Heart left ventricle (tissue), 16 donors: ENCODE measurements at places on chromosomes 13 and 19. TPM values are rescaled to one million over a fixed set of nuclear protein-coding genes. Genes with fewer than 3 reads are reported as not detected.
A peak's percentile ranks its signal among the peaks of the same experiment; 100 is the strongest.

DNA sequence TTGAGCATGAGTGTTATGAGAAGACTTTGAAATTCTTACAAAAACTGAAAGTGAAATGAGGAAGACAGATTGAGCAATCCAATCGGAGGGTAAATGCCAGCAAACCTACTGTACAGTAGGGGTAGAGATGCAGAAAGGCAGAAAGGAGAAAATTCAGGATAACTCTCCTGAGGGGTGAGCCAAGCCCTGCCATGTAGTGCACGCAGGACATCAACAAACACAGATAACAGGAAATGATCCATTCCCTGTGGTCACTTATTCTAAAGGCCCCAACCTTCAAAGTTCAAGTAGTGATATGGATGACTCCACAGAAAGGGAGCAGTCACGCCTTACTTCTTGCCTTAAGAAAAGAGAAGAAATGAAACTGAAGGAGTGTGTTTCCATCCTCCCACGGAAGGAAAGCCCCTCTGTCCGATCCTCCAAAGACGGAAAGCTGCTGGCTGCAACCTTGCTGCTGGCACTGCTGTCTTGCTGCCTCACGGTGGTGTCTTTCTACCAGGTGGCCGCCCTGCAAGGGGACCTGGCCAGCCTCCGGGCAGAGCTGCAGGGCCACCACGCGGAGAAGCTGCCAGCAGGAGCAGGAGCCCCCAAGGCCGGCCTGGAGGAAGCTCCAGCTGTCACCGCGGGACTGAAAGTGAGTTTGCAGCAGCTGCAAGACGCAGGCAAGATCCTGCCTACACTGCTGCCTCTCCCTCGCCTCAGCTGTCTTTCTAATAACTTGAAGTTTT lies at the start of gene TNFSF13B:
Gene TNFSF13B, plus strand, starts transcription at position 118 of the 728 bp plus-strand sequence. Its CDS starts 178 bp downstream, at position 296.
- DNase-seq = peak; percentile 45

DNA sequence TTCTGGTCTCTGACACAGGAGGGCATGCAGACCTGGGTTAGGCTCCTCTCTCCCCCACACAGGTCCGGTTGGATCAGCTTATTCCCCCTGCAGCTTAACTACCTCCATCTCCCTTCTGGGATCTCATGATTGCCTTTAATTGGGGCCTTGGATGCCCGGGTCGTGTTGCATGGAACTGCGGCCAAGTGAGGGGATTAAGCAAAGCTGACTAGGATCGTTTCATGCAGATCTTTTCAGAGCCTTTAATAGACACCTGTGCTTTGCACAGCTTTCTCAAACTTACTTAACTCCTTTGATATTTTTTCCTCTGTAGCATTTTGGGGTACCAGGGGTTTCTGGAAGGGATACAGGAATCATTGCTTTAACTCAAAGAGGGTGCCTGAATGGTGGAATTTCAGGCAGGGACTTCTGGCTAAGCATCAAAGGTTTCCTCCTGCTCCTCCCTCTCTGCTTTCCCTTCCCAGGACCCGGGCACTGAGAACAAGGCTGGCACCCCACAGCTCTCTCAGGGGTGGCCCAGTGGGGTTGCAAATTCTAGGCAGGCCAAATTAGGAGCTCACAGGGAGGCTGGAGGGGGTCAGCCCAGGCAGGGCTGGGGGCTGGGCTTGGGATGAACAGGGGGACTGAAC lies 477 bp downstream of the NFILZ start:
- DNase-seq = no peak

- DNase-seq = peak; percentile 60
These were observed 86.2 kb upstream of the FRY start for GRCh38 chr13:31945202-31945961.

GRCh38 chr13:21149568-21149967 lies 26.8 kb downstream of the SKA3 start:
- no peak for DNase-seq

DNA sequence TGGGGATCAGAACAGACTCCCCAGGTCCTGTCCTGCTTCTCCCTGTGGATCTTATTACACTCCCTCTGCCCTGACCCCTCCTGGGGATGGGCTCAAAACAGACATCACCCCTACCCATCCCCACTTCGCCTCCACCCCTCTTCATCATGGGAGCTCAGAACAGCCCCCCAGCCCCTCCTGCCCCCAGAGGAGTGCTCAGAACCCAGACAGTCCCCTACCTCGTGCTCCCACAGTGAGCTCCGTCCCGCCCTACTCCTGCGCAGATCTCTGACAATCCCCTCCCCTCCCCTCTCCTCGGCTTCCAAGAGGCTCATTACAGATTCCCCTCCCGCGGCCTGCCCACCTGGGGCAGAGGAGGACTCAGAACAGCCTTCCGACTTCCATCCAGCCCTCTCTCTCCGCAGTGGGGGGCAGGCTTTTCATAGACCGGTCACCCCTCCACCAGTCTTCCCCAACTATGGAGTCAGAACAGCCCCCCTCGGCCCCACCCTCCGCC lies 6.1 kb downstream of the NXNL1 start:
- no peak for DNase-seq

DNA sequence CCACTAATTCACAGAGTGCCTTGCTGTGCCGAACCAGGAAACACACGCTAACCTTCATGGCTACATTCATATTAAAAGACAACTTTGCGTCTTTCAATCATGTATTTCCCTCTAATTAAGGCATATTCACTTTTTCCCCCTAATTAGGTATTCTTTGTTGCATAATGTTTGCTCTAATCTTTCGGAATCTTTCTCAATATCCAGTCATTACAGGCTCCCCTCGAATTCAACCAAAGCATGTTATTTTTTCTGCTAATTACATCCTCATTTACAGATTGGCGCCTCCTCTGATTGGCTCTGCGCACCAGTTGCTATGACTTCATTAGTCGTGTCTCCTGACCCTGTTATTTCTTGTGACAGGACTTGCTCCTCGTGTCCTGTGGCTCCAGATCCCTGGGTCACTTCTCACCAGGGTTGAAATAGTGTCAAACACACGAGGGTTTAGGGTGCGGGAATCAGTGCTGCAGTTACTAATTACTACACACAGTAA lies 226.7 kb upstream of the TSHZ3 start:
- DNase-seq = no peak

- no peak for DNase-seq
These were observed 21.4 kb downstream of the FOXO1 start for GRCh38 chr13:40644838-40645604.

- DNase-seq = no peak
These were observed 582.6 kb downstream of the SLITRK6 start for GRCh38 chr13:85216576-85216975.

DNA sequence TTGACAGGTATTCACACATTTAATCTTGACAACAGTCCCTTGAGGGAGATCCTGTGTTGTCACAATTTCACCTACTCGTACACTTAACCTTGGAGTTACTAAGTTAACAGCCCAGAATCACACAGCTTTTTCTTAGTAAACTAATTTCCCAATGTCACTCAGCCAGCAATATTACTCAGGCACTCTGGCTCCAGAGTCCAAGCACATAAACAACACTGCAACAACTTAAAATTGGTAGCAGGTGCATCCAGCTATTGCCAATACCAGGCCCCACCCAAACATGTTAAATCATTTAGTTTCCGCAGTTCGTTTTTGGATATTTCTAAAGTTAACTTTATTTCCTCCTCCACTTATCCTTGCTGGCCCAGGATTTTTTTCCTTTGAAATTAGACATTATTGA lies 32.7 kb downstream of the LIG4 start:
- DNase-seq = no peak

GRCh38 chr19:3163230-3163886 lies 15.2 kb upstream of the S1PR4 start:
- peak; percentile 86 for DNase-seq

- DNase-seq = peak; percentile 80
These were observed 11.7 kb downstream of the CIC start for GRCh38 chr19:42280815-42281145.

GRCh38 chr19:50821622-50822021 lies 2.0 kb downstream of the KLK1 start:
- DNase-seq = no peak

- DNase-seq = no peak
These were observed 121.0 kb upstream of the ZNF91 start for GRCh38 chr19:23516266-23516665.

DNA sequence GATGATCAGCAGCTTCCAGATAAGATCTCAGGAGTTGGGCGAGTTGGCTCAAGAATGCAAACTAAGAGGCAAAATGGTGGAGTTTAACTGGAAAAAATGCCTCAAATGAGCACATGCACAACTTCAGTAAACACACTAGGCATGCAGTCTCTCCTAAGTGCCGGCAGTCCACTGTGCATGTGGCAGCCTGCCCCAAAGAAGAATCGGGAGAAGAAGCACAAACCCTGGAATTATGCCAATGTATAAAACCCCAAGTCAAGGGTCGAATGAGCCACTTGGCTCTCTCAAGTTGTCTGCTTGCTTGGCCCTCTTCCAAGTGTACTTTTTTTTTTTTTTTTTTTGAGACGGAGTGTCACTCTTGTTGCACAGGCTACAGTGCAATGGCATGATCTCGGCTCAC lies 53.3 kb upstream of the SLITRK1 start:
- DNase-seq = no peak

DNA sequence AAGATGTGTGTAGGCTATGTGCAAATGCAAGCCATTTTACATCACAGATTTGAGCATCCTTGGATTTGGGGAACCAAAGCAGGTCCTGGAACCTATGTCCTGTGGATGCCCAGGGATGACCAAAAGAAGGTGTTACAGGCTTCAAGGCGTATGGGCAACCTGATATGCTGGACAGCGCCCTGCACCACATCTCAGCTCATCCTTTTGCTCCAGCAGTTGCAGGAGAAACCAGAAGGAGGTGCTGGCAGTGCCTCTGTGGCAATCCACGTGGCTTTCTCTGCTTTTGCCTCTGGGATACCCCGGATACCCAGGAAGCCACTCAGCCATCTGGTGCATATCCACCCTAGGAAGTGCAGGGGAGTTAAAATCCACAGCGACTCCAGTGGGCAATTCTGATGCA lies 110.3 kb upstream of the VSTM2B start:
- DNase-seq = no peak

DNA sequence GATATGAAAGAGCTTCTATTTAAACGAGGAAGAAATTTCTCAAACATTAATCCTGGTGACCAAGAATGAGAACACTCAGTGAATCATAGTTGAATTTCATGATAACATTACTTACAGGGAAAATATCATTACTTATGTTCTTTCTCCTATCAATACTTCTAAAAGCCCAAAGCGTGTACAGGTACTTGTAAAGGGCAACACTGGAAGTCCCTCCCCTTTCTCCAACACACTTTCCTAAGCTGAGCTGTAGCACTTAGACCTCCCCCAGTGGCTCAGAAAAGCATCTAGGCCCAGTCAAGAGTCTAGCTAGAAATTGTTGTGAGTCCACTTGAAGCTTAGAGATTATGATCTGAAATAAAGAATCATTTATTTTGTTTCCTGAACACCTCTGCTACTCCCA lies 150.7 kb downstream of the ABCC4 start:
- no peak for DNase-seq

- DNase-seq = no peak
These were observed 13.4 kb upstream of the NALCN start for GRCh38 chr13:101429733-101430132.

- DNase-seq = no peak
These were observed 353.1 kb downstream of the EFNB2 start for GRCh38 chr13:106182404-106182803.

DNA sequence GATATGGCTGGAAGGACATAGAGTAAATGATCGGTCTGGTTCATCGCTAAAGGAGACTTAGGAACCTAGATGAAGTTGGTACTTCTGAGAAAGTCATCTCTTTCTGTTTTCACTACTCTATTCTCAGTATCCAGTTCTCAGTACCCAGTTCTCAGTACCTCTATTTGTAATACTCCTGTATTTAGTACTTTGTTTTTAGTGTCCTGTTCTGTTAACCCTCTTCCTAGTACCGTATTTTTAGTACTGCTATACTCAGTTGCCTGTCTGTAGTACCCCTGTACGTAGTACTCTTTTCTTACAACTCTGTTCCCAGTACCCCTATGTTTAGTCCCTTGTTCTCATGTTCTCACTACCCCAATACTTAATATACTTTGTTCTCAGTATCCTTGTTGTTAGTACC lies 1.2 kb downstream of the RFXAP start:
- DNase-seq = no peak

DNA sequence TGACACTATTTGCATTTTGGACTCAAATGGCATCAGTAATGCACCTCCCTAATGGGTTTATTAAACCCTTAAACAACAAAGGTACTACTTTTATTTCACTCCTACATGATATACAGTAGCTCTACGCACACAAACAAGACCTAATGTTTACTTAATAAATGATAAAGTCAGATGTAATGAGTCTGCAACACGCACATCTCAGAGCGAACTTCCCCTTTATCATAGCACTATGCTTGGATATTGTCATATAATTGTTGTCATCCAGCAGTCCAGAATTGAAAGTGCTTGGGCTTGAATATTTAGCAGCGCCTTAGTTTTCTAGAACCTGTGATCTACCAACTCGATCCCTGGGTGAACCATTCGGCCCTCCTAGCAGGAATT lies 772 bp downstream of the PARP4 start:
- no peak for DNase-seq

DNA sequence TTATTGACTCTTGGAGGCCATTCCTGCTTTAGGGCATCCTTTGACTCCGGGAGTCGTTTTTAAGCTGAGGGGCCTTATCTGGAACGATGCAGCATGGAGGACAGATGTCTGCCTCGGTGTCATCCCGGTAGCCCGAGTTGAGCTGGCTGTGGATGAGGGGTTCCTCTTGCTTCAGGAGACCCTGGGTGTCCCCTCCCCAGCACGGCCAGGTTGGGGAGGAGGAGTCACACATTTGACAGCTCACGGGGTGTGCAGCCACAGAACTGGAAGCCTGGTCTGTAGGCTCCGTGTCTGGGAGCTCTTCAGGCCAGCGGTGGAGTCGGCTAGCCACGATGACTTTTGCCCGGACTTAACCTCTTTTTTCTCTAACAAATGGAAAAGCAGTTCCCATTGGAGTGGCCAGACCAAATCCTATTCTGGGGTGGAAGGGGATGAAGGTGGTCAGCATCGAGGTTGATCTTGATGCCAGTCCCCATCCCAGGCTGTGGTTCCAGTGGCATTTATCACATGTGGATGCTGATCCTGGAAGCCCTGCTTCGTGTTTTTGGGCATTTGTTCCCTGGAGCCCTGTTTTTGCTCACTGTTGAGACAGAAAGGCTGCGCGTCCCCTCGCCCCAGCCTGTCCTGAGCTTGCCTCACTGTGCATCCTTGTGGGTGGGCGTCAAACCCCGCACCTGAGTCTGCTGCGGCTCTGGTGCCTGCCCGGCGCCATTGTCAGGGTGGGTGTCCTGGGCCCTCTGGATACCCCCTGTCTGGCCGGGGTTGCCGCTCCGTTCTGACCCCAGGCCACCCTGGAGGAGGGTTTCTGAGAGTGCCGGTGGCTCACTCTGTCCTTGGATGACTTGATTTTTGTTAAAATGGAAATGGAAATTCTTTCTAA lies 12.0 kb downstream of the TFDP1 start:
- no peak for DNase-seq

C13orf46 gene
- total RNA-seq = 0.51 TPM

POU4F1 gene
- 0.04 TPM for total RNA-seq

TMEM150B gene
- total RNA-seq = 0.46 TPM

NCAN gene
- not detected for total RNA-seq

CPB2 gene
- total RNA-seq = not detected

ANKRD24 gene
- not detected for total RNA-seq

FAM216B gene
- 0.07 TPM for total RNA-seq
